Stimulated activated CD4-positive, alpha-beta T cell treated with anti-CD3 and anti-CD28 coated beads, Interleukin-2, amount 100 ng/mL, for 24 hours (primary cell): ENCODE measurements at places on chromosomes 11 and 22.

DNA sequence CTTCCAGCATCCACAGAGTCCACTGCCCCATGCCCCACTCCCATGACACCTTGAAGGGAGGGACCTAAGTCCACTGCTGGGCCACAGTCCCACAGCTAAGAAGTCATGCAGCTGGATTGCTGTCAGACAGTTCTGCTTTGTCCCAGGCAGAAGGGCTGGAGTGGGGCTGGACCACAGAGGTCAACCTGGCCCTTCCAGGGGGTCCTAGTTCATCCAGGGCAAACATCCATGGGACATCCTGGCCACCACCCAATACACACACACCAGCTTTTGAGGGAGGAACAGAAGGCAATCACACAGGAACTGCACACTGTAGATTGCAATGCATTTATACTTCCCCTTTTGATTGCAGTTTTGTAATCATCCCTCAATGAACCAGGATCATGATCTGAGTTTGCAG lies 11.3 kb upstream of the APOL4 start:
- no peak for DNase-seq

DNA sequence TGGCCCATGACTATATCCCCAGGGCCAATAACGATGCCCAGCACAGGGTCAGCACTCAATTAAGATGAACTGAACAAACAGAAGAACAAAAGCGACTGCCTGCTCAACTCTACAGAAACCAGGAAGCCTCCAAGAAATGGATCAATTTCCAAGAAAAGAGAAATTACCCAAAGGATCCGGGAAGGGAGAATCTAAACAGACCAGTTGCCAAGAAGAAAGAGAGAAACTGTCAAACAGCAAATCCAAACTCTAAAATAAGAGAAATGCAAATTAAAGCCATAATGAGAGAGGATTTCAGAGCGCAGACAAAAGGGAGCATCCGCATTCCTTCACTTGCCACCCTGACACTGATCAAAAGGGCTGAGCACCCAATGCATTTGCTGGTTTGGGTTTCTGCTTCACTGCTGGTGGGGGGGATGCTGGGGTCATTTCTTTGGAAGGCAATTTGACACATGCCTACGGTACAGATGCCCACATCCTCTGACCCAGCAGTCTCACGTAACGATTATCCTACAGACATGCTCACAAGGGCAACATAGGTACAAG lies 37.7 kb upstream of the RFPL3 start:
- DNase-seq = no peak

DNA sequence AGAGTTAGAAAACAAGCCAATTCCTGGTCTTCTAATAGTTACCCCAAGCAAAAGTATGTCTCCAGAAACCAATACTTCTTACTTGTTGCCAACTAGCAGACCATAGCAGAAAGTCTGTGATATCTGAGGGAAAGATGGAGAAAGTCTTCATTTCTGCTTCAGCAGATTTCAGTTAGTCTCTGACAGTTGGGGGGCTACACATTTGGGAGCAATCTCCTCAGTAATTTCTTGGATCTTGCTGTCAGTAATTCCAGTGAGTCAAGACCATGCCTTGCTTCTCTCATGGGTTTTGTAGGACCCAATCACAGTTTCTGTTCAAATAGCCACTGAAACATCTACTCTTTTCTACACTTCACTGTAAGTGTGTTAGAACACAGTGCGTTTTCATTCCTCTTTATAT lies 118.8 kb downstream of the ATXN10 start:
- DNase-seq = no peak

- no peak for DNase-seq
Observed at GRCh38 chr11:60221181-60221580, 21.8 kb downstream of the MS4A4E start.

- DNase-seq = no peak
Observed at GRCh38 chr11:127962416-127962815, 624.9 kb downstream of the ETS1 start.

GRCh38 chr11:101894505-101894904 lies 20.3 kb upstream of the CEP126 start:
- no peak for DNase-seq

DNA sequence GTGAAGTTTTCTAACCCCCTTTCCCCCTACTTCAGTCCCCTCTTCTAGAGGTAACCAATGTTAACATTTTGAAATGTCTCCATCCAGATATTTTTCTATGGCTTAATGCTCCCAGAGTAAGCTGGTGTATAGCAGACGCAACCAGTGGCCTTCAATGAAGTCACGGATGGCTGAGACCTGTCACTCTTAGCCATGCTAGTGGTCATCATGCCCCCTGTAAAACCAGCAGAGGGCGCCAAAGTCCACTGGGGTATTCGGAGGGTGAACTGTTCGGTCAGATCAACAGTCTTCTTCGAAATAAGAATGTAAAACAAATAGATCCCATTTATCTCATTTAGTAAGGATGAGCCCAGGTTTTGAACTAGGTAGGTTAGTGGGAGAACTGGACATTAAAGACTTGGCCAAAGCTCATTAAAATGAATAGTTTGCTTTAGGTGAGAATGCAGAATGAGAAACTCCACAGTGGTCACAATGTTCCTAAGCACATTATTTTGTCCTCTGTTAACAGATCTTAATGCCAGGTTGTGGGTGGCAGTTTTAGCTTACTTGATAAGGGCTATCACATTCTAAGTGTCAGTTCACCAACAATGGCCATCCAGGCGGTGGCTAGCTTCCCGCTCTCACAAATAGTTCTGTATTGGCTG lies 8.6 kb upstream of the MMP8 start:
- DNase-seq = peak; percentile 44

DNA sequence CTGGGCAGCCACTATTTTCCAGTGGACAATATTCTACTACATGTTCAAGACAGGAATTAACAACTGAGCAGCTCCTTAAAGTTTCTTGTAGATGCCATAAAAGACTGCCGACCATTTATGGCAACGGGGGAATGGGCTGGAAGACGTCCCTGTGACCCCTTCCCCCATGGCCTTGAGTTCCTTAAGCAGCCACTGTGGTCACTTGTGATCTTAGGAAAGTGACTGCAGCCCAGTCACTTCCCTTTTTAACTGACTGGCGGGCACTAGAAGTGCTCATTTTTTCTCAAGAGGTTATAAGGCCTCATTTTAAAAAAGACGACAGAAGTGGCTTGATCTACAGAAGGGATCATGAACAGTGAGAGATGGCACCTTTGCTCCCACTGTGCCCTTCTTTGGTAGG lies 153.2 kb upstream of the NARS2 start:
- DNase-seq = no peak

DNA sequence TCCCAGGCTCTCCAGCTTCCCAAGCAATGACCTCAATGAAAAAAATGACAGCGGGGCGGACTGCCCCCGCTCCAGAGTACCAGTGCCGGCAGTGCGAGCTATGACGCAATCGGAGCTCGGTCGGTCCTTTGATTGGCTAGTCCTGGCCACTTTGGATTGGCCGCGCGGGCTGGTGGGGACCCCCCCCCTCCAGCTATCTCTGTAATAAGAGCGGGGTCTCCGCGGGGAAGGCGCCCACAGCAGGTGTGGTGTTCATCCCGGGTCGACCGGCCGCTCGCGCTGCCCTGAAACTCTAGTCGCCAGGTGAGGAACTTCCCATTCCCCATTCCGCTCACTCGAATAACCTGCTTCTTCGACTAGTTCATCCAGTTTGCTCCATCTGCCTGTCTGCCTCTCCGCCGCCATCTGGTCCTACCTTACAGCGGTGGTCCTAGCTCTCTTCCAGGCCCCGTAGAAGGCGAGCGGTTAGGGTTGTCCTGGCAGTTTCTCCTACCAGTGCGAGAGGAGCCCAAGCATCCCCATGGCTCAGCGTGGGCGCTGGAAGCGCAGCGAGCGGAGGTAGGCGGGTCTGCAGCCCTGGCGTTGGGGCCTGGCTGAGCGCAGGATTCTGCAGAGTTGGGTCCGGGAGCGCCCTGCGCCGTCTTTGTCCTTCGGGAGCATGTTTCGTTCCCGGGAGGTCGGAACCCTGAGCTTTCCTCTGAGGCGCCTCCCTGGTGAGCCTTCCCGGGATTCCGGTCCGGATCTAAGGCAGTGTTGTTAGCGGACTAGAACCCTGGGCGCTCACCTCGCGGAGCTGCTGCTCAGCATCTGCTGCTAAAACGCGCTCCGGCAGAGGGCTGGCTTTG lies at the start of gene CALCB:
Gene CALCB, plus strand, starts transcription at position 233 of the 845 bp plus-strand sequence. CDS start 1,126 bp downstream, outside the sequence.
- DNase-seq = peak; percentile 39

GRCh38 chr11:2385156-2386151 lies 8.3 kb downstream of the CD81 start:
- DNase-seq = no peak

GRCh38 chr11:60870276-60870675 lies 2.9 kb downstream of the ZP1 start:
- no peak for DNase-seq

DNA sequence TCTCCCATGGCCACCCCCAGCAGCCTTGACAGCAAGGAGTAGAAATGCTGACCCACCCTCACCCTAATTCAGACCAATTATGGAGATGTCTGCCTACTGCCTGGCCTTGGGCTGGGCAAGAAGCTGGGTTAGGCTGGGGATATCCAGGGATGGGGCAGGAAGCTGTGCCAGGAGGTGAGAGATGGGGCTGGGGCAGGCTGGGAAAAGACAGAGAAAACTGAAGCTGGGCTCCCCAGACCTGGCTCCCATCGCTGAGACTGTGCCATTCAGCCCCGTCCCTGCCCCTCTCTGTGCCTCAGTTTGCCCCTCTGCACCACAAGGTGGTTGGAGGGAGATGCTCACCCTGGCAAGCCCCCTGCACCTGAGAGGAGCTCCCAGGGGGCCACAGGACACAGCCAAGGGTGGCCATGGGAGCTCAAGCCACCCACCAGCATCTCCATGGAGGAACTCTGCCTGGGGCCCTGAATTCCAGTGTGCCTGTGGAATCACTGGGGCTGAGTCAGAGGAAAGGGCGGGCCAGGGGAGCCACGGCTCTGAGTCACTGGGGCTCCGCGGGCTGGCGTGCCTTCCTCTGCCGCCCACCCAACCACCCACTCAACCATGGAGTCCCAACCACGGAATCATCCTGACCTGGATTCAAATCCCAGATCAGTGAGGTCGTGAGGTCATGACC lies 6.0 kb upstream of the CARD10 start:
- no peak for DNase-seq

- no peak for DNase-seq
Observed at GRCh38 chr11:77283101-77283500, 18.4 kb downstream of the GDPD4 start.

DNA sequence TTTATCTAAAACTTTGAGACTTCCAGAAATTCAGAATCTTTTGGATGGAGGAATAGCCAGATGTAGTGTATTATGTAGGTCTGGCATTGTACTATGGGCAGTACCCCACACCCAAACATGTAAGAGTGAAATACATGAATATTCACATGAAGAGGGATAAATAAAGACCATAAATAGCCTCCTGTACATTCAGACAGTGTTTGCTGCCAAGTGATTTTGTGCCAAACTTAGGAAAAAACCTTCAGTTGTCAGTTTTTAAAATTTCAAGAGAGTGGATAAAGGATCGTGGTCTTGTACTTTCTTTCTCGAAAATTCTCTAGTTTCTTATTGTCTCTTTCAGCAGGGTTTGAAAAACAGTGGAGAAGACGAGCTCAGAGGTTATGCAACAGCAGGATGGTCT lies 150.3 kb upstream of the LARGE1 start:
- no peak for DNase-seq

GRCh38 chr22:31279327-31279669 lies 13.0 kb downstream of the PIK3IP1 start:
- no peak for DNase-seq

- no peak for DNase-seq
Observed at GRCh38 chr11:73265853-73266645, 6.1 kb upstream of the P2RY6 start.

- DNase-seq = no peak
Observed at GRCh38 chr11:102225689-102226568, 91.4 kb upstream of the BIRC3 start.

- DNase-seq = no peak
Observed at GRCh38 chr11:85483861-85484260, 143.3 kb downstream of the DLG2 start.

GRCh38 chr11:115279813-115280761 lies 224.1 kb downstream of the CADM1 start:
- DNase-seq = no peak

DNA sequence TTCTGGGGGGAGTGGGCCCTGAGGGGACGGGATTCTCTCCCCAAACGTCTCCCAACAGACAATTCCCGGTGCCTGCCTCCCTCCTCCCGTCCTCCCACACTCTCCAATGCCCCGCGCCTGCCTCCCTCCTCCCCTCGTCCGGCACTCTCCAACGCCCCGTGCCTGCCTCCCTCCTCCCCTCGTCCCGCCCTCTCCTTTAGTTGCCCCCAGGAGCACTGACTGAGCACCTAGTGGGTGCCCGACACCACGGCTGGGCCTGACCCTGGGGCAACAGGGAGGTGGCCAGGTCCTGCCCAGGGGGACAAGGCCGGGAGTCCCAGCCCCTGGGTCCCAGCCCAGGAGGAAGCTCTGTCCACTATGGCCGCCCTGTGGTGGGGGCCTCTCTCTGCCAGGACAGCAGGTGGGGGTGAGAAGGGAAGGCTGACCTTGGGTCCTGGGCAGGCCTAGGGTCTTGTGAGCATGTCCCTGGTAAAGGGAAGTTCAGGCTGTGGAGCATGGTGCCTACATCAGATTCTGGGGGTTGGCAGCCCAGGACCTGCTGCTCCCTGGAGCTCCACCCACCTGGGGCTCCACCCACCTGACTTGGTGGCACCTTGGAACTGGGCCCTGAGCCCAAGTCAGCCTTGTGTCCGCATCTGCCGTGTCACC lies 942.3 kb downstream of the BRD1 start:
- DNase-seq = no peak

- no peak for DNase-seq
Observed at GRCh38 chr11:88036701-88037100, 138.5 kb downstream of the RAB38 start.

DNA sequence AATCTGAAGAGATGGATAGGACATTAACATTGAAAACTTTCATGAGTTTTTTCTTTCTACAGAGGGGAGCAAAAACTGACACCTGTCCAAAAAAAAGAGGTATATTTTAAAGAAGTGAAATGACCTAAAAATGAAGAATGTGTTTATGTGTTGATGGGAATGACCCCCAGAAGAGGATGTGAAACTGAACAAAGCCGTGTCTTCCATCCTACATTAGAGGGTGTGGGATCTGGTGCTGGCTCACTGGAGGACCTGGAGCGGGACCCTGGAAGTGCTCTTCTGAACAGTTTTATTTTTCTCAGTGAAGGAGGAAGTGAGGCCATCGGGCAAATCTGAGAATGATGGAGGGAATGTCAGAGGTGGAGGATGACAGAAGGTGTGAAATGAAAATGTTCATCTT lies 470.1 kb downstream of the NTM start:
- no peak for DNase-seq

- DNase-seq = peak; percentile 41
Observed at GRCh38 chr11:46278387-46279125, 1.1 kb downstream of the CREB3L1 start.
